ENCODE measurements at places on chromosomes 6 and 20.

GRCh38 chr20:38275815-38276550, 15.4 kb upstream of the KIAA1755 start:
- no peak for DNase-seq

GRCh38 chr6:27866357-27867050, 45.7 kb downstream of the OR2B2 start:
- DNase-seq, result no peak

DNA sequence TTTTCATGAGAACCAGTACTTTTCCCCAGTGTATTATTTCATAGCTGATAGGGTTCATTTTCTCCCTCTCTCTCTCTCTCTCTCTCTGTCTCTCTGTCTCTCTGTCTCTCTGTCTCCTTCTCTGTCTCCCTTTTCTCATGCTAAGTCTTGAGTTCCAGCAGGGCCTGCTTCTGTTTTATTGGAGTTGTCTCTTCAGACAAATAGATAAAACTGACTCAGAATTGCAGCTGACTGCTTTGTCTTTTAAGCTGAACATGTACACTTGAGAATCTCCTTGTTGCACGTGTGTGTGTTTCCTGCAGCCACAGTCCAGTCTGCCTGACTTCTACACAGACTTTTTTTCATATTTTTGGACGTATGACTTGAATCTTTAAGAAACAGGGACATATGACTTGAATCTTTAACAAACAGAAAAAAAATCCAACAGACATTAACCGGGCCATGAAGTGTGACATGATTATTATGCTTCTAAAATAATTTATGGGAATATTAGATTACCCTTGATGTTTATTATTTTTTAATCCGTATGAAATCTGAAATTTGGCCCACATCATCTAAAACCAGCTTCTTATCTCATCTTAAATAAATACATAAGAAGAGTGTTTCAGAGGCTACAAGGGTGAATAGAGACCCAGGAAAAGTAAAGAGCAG, 71.5 kb downstream of the JAG1 start:
- no peak for DNase-seq

GRCh38 chr6:167787896-167788562, 38.7 kb upstream of the AFDN start:
- no peak for DNase-seq

DNA sequence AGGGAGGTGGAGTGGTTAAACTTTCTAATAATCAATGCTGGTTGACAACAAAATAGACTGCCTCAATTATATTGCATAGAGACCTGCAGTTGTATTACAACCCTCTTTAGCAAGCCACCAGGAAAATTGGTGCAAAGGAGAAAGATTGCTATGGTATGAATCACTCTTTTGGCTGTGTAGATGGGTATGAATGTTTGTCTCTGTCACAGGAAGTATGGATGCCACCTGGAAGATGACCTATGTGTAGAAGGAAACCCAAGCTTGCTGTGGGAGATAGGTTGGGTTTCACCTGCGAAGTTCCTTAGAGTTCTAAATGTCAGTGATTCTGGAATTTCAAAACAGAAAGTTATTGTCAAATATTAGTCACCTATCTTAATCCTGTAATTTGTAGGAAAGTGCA, 134.6 kb downstream of the SOBP start:
- no peak for DNase-seq

Measured in activated T-cell treated with anti-CD3 and anti-CD28 coated beads for 1 hour (primary cell).